ENCODE measurements at places on chromosomes 6 and 20.

- no peak for DNase-seq
- H3K27me3 ChIP-seq: no peaks in the 10 kb centered on the region
- H3K4me1 ChIP-seq: peaks cover 56% of the 10 kb centered on the region
- peaks cover 23% of the 10 kb centered on the region for H3K36me3 ChIP-seq
- no peak overlapping the region for H3K27ac ChIP-seq
Observed at GRCh38 chr20:35281506-35282101, 3.0 kb downstream of the EIF6 start.

- no peaks in the 10 kb centered on the region for H3K4me1 ChIP-seq
- no peaks in the 10 kb centered on the region for H3K36me3 ChIP-seq
- H3K4me3 ChIP-seq: no peak overlapping the region
Observed at GRCh38 chr20:46430921-46431712, 24.7 kb upstream of the ELMO2 start.

GRCh38 chr6:107660839-107661238 is 163.3 kb downstream of the SCML4 start:
- no peaks in the 10 kb centered on the region for H3K36me3 ChIP-seq
- H3K27ac ChIP-seq: no peak overlapping the region
- no peaks in the 10 kb centered on the region for H3K27me3 ChIP-seq
- no peak for DNase-seq
- H3K4me3 ChIP-seq: no peak overlapping the region

DNA sequence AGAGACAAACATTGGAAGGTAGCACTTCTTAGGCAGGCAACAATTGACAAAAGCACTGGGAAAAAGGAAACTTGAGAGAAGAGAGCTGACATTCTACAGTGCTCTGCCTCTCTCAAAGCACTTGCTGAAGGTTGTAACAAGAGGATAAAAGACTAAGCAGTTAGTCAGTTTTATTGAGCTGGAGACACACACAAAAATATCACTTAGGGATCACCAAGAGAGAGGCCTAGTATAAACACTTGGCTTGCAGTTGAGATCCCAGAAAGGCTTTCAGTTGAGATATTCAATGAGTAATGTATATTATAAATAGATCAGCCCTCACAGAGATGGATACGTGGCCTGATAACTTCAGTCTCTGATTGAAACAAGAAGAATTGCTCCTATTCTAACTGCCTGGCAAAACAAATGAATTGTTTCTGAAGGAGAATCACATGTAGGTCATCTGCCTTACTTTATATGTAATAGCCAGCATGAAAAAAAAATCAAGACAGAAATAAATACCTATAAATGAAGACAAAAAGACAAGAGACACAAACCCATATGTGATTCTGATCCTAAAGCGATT is 747.2 kb upstream of the MAN1A1 start:
- H3K36me3 ChIP-seq: no peaks in the 10 kb centered on the region
- H3K27ac ChIP-seq: no peak overlapping the region
- no peaks in the 10 kb centered on the region for H3K27me3 ChIP-seq
- no peak overlapping the region for H3K4me3 ChIP-seq

- H3K27me3 ChIP-seq: no peaks in the 10 kb centered on the region
- H3K36me3 ChIP-seq: no peaks in the 10 kb centered on the region
- H3K27ac ChIP-seq: no peak overlapping the region
- no peak overlapping the region for H3K4me3 ChIP-seq
- DNase-seq: no peak
Observed at GRCh38 chr6:136503303-136504029, 46.8 kb downstream of the MAP7 start.

GRCh38 chr6:52371656-52372191 is 9.8 kb downstream of the PAQR8 start:
- peaks cover 10% of the 10 kb centered on the region for H3K4me1 ChIP-seq
- no peaks in the 10 kb centered on the region for H3K27me3 ChIP-seq
- no peak overlapping the region for H3K4me3 ChIP-seq
- H3K27ac ChIP-seq: no peak overlapping the region

DNA sequence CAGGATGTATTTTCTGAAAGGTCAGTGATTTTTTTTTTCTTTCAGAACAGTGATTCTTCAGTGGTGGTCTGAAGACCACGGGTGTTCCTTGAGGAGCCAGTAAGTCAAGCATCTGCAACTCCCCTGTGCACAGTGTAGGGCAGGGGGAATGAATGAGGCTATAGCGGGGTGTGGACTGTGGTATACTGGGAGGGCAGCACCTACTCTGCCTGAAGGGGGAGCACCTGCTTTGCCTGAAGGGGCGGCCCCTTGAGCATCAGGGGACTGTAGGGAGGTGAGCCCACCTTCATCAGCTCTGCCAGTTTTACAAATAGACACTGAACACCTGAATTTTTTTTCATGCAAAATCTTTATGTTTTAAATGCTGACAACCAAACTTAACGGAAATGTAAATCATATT is 77.5 kb upstream of the RIPOR2 start:
- DNase-seq: no peak
- no peaks in the 10 kb centered on the region for H3K36me3 ChIP-seq
- no peak overlapping the region for H3K27ac ChIP-seq
- peaks cover 28% of the 10 kb centered on the region for H3K4me1 ChIP-seq
- no peak overlapping the region for H3K4me3 ChIP-seq
- no peaks in the 10 kb centered on the region for H3K27me3 ChIP-seq

DNA sequence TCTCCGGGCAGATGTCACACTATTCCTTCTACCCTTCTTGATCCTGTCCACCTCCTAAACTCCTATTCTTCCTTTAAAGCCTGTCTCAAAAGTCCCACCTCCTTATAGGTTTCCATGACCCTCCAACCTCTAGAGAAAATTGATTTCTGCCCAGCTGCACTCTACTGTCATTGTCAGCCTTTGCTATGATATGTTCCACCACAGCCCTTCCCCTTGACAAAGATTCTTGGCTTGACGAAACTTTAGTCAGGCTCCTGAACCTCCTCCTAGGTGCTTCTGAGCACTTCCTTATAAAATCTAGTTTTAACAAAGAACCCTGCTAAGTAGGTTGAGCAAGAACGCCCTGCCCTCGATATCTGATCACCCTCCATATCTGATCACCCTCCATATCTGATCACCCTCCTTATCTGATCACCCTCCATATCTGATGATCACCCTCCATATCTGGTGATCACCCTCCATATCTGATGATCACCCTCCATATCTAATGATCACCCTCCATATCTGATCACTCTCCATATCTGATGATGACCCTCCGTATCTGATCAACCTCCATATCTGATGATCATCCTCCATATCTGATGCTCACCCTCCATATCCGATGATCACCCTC is 103.2 kb downstream of the RIN2 start:
- no peak overlapping the region for H3K4me3 ChIP-seq
- no peak overlapping the region for H3K27ac ChIP-seq
- no peaks in the 10 kb centered on the region for H3K36me3 ChIP-seq
- DNase-seq: no peak
- H3K4me1 ChIP-seq: no peaks in the 10 kb centered on the region

- no peak for DNase-seq
- no peaks in the 10 kb centered on the region for H3K4me1 ChIP-seq
- H3K27ac ChIP-seq: no peak overlapping the region
- H3K27me3 ChIP-seq: no peaks in the 10 kb centered on the region
- no peak overlapping the region for H3K4me3 ChIP-seq
Observed at GRCh38 chr6:131210469-131210868, 75.2 kb downstream of the AKAP7 start.
